ENCODE measurements at places on chromosomes 11 and 22. TPM values are rescaled to one million over a fixed set of nuclear protein-coding genes. Genes with fewer than 3 reads are reported as not detected.

LGR4 gene
- 43.1 TPM for total RNA-seq

ESAM gene
- 2.9 TPM for total RNA-seq

KRTAP5-9 gene
- not detected for total RNA-seq

PRDM11 gene
- 9.1 TPM for total RNA-seq

RBMXL2 gene
- not detected for total RNA-seq

OR51B2 gene
- total RNA-seq: 0.13 TPM

TPP1 gene
- 429 TPM for total RNA-seq

SCGB1D2 gene
- total RNA-seq: not detected

ANGPTL5 gene
- total RNA-seq: not detected

RPS19BP1 gene
- total RNA-seq: 30.1 TPM

GRK3 gene
- 1.2 TPM for total RNA-seq

AGBL2 gene
- 1.8 TPM for total RNA-seq

SLC39A13 gene
- 106 TPM for total RNA-seq

RGL4 gene
- total RNA-seq: not detected
